Effector memory CD4-positive, alpha-beta T cell (primary cell): ENCODE measurements at places on chromosomes 16 and 17.

- H3K4me3 ChIP-seq: no peak overlapping the region
- no peak for DNase-seq
- no peaks in the 10 kb centered on the region for H3K36me3 ChIP-seq
- H3K27me3 ChIP-seq: no peaks in the 10 kb centered on the region
These were observed 503.9 kb downstream of the CDH11 start for GRCh38 chr16:64617836-64618476.

DNA sequence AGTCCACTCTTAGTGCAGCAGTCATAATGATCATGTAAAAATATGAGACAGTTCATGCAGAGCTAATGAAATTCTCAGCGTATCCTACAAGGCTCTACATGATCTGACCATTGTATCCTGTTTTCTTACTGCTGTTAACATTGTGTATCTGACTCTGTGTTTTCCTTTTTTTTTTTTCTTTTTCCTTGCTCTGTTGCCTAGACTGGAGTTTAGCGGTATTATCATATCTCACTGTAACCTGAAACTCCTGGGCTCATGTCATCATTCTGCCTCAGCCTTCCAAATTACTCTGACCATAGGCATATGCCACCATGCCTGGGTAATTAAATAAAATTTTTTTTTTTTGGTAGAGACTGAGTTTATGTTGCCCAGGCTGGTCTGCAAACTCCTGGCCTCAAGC lies 12.1 kb downstream of the DUS2 start:
- H3K27ac ChIP-seq: no peak overlapping the region
- no peaks in the 10 kb centered on the region for H3K36me3 ChIP-seq
- H3K27me3 ChIP-seq: no peaks in the 10 kb centered on the region
- no peaks in the 10 kb centered on the region for H3K4me1 ChIP-seq
- DNase-seq: no peak

DNA sequence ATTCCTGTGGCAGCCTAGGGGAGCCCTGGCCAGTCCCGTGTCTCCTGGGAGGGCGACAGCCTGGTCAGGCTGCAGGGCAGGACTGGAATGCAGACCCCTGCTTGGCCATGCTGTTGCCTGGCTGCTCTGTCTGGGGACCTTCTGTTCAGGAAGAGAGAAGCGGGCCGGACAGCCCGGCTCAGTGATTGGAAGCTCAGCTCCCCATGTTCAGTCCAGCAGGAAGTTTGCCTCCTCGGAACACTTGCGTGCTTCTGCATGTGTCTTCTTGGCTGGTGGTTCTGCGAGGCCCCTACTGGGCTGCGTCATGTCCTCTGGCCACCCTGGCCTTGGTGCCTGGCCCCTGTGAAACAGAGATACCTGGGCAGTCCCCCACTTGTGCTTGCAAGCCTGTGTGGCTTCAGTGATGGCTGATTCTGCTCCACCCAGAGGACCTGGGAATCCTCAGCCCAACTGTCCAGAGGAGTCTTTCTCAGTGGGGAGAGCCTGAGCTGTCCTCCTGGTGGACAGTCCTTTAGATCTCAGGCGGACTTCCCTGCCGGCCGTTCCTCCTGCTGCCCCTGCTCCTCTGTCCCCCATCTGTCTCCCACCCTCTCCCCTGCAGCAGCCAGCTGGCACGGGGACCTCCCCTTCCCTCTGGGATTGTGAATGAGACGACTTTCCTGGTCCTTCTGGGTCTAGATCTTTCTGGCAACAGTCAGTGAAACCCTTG lies 279.5 kb downstream of the SEC14L1 start:
- peak overlapping the region; percentile 68 for H3K27ac ChIP-seq
- peaks cover 59% of the 10 kb centered on the region for H3K4me1 ChIP-seq
- H3K27me3 ChIP-seq: no peaks in the 10 kb centered on the region
- H3K36me3 ChIP-seq: peaks cover 21% of the 10 kb centered on the region
- no peak for DNase-seq
- no peak overlapping the region for H3K4me3 ChIP-seq

GRCh38 chr16:81657224-81657623 lies 121.9 kb upstream of the PLCG2 start:
- H3K4me3 ChIP-seq: no peak overlapping the region
- H3K27ac ChIP-seq: no peak overlapping the region
- H3K27me3 ChIP-seq: no peaks in the 10 kb centered on the region

- H3K36me3 ChIP-seq: peaks cover 43% of the 10 kb centered on the region
- no peak for DNase-seq
- H3K4me1 ChIP-seq: no peaks in the 10 kb centered on the region
- no peaks in the 10 kb centered on the region for H3K27me3 ChIP-seq
These were observed 17.5 kb downstream of the MYBBP1A start for GRCh38 chr17:4537451-4538235.

GRCh38 chr16:74304164-74304834 lies 7.7 kb downstream of the PSMD7 start:
- H3K36me3 ChIP-seq: peaks cover 78% of the 10 kb centered on the region
- no peaks in the 10 kb centered on the region for H3K27me3 ChIP-seq
- H3K4me1 ChIP-seq: no peaks in the 10 kb centered on the region
- no peak for DNase-seq

DNA sequence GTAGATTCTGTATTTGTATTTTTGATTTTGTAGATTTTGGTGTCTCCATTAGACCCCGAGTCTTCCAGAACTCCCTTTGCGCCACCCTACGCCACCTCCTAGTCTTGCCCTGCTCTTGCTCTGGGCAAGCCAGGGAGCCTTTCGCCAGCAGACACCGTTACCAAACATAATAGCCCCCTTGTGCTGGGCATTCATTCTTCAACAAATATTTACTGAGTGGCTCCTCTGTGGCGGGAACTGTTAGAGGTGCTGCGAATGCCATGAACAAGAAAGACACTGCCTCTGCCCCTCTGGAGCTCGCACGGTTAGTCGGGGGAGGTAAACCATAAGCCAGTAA lies 841 bp upstream of the GPT2 start:
- H3K27me3 ChIP-seq: no peaks in the 10 kb centered on the region
- H3K36me3 ChIP-seq: no peaks in the 10 kb centered on the region
- no peak for DNase-seq
- peak overlapping the region; percentile 72 for H3K4me3 ChIP-seq

- H3K27me3 ChIP-seq: no peaks in the 10 kb centered on the region
- no peaks in the 10 kb centered on the region for H3K4me1 ChIP-seq
- no peak overlapping the region for H3K4me3 ChIP-seq
- no peak for DNase-seq
- H3K36me3 ChIP-seq: peaks cover 46% of the 10 kb centered on the region
These were observed 15.7 kb upstream of the GFOD2 start for GRCh38 chr16:67734731-67735201.

- H3K27ac ChIP-seq: no peak overlapping the region
- H3K27me3 ChIP-seq: no peaks in the 10 kb centered on the region
- DNase-seq: no peak
These were observed 21.8 kb upstream of the ANKFN1 start for GRCh38 chr17:56131431-56131830.

- peaks cover 21% of the 10 kb centered on the region for H3K36me3 ChIP-seq
- no peak for DNase-seq
- H3K4me1 ChIP-seq: peaks cover 21% of the 10 kb centered on the region
These were observed 15.1 kb downstream of the NOD2 start for GRCh38 chr16:50708373-50709060.

DNA sequence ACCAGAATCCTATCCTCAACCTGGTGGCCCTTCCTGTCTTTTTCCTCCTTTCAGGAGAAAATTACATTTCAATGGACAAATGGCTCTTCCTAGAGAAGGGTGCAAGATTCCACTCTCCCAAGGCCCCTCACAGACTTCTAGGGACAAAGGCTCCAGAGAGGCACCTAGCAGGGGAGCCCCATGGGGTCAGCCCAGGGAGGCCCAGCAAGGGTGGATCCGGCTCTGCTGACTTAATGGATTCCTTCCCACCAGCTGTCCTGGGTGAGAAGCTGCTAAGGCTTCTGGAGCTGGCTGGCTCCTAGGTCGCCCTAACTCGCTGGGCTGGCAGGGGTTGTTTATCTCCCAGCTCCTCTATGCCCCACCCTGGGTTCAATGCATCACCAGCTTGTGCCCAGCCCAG lies 152.4 kb downstream of the ZNF423 start:
- H3K4me3 ChIP-seq: no peak overlapping the region
- no peaks in the 10 kb centered on the region for H3K27me3 ChIP-seq
- H3K4me1 ChIP-seq: no peaks in the 10 kb centered on the region
- DNase-seq: no peak
- H3K36me3 ChIP-seq: no peaks in the 10 kb centered on the region

DNA sequence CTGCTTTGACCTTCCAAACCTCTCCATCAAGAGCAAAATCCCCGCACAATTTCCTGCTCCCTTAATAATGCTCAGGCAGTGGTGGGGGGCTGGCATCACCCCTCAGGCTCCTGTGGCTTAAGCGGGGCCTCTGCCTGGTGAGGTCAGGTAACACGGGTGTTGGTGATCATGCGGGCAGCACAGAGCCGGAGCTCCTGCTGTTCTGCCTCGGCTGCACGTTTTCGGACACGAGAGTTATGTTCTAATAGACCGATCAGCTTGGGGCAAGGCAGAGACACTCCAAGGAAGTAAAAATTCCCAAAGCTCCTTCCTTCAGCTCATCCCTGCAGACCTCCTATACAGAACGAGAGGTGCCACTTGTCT lies 6.0 kb downstream of the NARF start:
- no peaks in the 10 kb centered on the region for H3K27me3 ChIP-seq
- no peak overlapping the region for H3K27ac ChIP-seq
- H3K36me3 ChIP-seq: peaks cover 69% of the 10 kb centered on the region
- DNase-seq: no peak
- no peak overlapping the region for H3K4me3 ChIP-seq
- no peaks in the 10 kb centered on the region for H3K4me1 ChIP-seq

- no peak overlapping the region for H3K4me3 ChIP-seq
- peaks cover 51% of the 10 kb centered on the region for H3K4me1 ChIP-seq
- H3K36me3 ChIP-seq: no peaks in the 10 kb centered on the region
- no peaks in the 10 kb centered on the region for H3K27me3 ChIP-seq
- no peak for DNase-seq
These were observed 14.9 kb upstream of the TBX21 start for GRCh38 chr17:47717979-47718621.

- no peak for DNase-seq
- no peaks in the 10 kb centered on the region for H3K4me1 ChIP-seq
- no peak overlapping the region for H3K27ac ChIP-seq
These were observed 205.6 kb downstream of the GRIN2A start for GRCh38 chr16:9976601-9977000.
